ENCODE measurements at places on chromosomes 5 and 9.

- peak; percentile 98 for DNase-seq
Observed at GRCh38 chr9:132042324-132042723, 37.3 kb downstream of the MED27 start.

DNA sequence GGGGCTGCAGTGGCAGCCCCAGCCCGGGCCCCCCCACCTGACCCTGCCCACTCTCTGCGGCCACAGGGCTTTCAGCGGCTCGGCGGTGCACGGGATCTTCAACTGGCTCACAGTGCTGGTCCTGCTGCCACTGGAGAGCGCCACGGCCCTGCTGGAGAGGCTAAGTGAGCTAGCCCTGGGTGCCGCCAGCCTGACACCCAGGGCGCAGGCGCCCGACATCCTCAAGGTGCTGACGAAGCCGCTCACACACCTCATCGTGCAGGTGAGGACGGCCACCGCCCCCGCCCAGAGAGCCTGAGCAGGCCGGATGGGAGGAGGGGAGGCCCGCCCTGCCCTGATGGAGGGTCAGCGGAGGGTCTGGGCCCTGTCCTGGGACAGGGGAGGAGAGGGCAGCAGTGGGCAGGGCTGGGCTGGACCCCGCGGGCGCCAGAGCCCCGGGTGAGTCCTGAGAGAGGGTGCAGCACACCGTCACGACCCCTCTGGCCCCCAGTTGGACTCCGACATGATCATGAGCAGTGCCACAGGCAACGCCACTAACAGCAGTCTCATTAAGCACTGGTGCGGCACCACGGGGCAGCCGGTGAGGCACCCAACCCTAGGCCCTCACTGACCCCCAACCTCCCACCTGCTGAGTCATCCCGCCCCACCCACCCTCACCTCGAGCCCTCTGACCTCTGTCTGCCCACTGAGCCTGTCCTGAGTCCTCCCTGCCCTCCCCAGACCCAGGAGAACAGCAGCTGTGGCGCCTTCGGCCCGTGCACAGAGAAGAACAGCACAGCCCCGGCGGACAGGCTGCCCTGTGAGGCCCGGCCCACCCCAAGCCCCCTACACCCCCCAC lies 2.7 kb downstream of the SLC34A3 start:
- DNase-seq, result no peak

GRCh38 chr9:134970719-134971118 lies 53.0 kb upstream of the FCN1 start:
- DNase-seq, result no peak

DNA sequence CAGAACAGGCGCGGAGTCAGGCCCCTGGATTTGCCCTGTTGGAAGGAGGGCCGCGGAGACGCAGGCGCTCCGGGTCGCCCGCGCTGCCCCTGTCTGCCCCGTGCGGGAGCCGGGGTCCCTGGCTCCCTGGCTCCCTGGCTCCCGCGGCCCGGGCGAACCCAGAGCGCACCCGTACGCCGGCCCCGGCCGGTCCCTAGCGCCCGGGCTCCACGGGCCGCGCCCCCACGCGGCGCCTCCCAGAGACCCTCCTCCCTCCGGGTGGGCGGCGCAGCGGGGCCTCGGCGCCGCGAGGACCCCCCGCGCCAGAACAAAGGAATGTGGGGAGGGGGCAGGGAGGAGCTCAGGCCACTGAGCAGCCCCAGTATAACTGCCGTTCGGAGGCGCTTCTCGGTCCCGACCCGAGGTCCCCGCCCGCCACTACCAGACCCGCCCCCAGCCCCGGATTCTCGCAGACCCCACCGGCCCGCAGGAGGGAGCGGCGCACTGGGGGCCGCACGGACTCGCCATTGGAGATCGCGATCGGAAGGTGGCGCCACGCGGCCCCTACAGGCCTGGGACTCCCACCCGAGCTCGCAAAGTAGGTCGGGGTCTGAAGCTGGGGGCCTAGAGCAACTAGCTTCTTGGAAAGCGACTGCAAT lies 2.4 kb downstream of the NFIL3 start:
- DNase-seq, result no peak

GRCh38 chr9:33029231-33029786 lies 4.2 kb downstream of the DNAJA1 start:
- peak; percentile 32 for DNase-seq

DNA sequence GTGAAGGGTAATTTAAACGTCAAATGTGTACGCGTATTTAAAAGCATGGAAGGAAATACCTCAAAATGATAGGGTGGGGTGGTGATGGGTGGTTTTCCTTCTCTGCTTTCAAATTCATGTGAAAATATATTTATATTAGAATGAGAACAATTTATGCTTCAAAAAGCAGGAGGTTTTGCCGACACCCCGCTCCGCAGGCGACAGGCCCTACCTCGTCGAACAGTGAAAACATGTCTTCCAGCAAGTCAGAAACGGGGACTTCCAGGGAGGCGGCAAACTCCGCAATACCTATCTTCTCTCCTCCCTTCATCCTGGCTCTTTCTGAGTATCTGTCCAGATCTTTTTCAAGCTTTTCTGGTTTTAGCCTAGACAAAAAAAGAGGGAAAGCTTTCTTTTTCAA lies 28.5 kb upstream of the SLC6A3 start:
- no peak for DNase-seq

DNA sequence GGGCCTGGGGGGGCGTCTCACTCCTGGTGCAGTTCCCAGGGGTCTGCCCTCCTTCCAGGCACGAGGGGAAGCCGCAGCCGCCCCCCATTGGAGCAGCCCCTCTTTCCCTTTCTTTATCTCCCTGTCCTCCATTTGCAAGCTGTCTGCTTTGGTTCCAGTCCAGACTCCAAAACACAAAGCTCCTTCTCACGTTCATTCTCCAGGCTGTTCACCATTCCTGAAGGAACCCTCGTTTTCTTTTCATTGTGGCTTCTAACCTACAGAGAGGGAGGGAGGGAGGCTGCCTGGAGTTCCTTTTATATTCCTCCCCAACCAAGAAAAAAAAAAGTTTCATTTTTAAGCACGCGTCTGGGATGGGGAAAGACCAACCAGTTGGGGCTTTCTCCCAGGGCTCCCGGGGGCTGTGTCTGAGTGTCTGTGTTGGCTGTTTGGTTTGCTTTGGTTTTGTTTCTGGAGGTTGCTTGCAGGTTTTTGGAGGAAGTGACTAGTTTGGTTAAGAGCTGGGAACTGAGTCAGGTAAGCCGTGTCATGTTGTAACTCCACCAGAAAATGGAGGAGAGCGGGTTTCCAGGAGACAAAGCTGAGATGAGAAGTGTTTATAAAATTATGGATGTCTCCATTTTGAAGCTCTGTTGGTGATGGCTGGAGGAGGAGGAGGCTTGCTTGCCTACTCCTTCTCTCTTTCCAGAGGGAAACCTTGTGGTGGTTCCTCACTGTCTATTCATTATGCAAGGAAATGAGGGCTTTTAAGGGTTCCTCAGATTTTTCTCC lies 1.6 kb downstream of the ZNF462 start:
- peak; percentile 56 for DNase-seq

DNA sequence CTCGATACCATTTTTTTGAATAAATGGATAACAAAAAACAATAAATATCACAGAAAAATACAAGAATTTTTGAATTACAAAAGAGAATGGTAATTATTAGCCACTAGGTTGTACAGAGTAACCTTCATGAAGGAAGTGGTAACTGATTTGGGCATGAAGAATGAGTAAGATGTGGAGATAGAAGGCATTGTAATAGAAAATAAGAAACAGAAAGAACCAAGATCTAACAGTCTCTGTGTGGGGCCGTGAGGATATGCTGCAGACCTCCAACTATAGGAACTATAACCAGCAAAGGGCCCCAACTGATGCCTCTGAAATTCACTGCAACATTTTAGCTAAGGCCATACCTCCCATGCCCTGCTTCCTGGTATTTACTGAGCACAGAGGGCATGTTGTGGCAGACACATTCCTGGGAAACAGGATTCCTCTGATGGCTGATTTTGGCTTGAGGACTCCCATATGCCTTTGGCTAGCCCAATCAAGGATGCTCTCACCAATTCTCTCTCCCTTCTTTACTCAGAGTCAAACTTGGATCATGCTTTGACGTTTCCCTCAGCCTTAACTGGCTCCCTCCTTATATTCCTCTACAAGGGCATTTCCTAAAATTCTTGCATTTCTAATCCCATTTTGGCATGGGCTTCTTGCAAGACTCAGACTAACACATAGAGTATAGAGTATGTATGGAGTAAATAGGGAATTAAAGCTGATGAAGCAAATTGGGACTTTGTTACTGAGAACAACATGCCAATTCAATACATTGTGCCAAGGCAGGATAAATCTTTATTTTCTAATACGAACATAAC lies 208.9 kb downstream of the PDE4D start:
- no peak for DNase-seq

GRCh38 chr5:169442403-169442874 lies 141.1 kb upstream of the SPDL1 start:
- peak; percentile 20 for DNase-seq

- no peak for DNase-seq
Observed at GRCh38 chr5:158884827-158885518, 214.7 kb downstream of the EBF1 start.

DNA sequence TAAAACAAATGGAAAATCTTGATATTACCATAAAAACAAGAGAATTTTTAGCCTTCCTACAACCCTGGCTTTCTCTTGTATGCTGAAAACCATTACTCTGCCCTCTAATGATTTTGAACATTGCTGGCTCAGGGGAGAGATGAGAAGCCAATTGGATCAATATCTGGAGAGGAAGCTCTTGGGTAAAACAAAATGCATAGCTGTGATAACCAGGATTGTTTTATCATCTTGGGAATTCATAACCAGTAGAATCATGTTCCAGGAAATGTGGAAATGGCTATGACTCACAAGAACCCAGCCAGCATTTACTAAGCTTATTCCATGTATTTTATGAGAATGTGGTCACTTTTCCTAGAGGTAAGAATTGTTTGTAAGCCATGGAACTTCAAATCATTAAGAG lies 51.1 kb upstream of the CTNND2 start:
- DNase-seq, result peak; percentile 55

- DNase-seq, result no peak
Observed at GRCh38 chr9:127450243-127450760, 904 bp downstream of the RPL12 start.

DNA sequence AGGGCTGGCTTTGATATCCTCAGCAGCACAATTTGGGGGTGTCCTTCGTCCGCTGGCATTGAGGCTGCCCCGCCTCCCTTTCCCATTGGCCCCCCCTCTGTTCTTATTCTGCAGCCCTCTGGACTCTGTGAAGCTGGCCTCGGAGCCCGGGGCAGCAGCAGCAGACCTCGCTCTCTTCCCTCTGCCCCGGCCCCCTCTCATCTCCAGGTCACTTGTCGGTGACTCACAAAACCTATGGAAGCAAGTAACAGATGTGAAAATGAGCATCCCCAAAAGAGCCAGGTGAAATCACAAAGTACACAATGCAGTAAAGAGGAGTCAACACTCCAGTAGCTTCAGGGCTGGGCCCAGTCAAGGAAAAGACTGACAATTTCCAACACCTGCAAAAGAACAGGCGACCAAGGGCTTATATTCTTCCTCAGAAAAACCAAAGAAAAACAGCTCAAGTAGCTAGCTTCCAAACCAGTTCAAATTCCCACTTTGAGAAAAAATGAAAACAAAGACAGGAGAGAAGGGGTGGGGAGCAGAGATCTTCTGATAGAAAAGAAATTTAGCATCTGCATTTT lies 97.5 kb downstream of the ZNF608 start:
- DNase-seq, result no peak

GRCh38 chr5:143284521-143284920 lies 119.0 kb downstream of the NR3C1 start:
- no peak for DNase-seq

GRCh38 chr5:174094857-174095606 lies 49.5 kb downstream of the NSG2 start:
- no peak for DNase-seq

GRCh38 chr9:109205526-109205925 lies 38.5 kb upstream of the FRRS1L start:
- DNase-seq, result no peak

DNA sequence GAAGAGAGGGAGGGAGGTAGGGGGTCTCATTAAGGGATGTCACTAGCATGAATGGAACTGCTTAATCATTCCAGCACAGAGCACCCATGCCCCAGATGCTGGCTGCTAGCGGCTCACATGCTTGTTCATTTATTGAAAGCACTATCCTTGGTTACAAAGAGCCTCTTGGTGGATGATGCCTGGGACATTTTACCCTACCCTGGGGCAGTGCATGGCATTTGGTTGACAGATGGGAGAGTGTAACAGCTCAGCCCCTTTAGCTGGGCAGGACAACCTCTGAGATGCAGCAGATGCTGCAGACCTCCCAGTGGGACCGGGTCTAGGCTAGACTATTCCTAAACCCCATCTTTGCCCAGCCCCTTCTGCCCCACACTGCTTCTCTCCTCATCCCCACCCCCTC lies 46.9 kb upstream of the TCERG1 start:
- no peak for DNase-seq

GRCh38 chr5:125756456-125756855 lies 666.8 kb upstream of the GRAMD2B start:
- DNase-seq, result no peak

GRCh38 chr9:127873223-127873691 lies 4.2 kb downstream of the AK1 start:
- no peak for DNase-seq

GRCh38 chr5:7391814-7392692 lies 3.9 kb upstream of the ADCY2 start:
- peak; percentile 31 for DNase-seq

GRCh38 chr5:134566741-134567221 lies 41.3 kb downstream of the JADE2 start:
- DNase-seq, result no peak

DNA sequence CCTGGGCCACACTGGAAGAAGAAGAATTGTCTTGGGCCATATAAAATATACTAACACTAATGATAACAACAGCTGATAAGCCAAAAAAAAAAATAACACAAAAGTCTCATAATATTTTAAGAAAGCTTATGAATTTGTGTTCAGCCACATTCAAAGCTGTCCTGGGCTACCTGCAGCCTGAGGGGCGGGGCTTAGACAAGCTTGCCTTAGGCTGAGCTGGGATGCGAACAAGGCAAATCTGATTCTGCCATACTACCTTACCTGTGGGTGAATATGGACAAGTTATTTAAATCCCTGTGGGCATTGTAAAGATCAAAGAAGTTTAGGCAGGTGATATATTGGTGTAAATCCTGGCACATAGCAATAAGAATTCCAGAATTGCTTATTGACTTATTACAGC lies 212.3 kb upstream of the ATP10B start:
- DNase-seq, result no peak

DNA sequence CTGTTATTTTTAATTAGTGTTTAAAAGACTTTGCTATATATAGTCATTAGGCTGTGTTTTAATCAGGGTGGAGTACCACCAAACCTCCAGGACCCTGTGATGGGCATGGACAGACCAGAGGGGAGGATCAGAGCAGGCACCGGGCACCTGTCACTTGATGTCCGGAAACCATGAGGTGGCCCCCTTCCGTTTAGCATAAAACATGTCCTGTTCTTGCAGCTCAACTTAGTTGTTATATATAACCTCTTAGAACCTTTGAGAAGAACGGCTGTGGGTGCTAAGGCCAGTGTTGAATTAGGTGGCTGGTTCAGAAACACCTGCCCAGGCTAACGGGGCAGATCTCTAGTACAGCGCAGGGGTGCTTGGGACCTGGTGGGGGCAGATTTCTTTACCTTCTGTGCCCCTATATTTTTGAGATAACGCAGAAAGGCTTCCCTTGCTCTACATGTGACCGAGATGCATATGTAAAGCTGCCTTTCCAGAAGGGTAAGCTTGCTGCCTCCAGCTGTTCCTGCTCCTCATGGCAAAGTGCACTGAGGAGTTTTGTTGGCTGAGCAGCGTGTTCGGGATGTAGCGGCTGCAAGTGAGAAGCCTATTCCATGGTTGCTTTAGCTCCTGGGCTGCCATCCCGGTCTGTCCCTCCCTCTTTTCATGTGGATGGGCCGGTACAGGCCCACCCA lies 255.5 kb downstream of the FANCC start:
- DNase-seq, result no peak

- peak; percentile 57 for DNase-seq
Observed at GRCh38 chr9:14127656-14128055, 186.3 kb downstream of the NFIB start.
